ENCODE measurements at places on chromosomes 5 and 9.
A peak's percentile ranks its signal among the peaks of the same experiment; 100 is the strongest.

- no peak for DNase-seq
Observed at GRCh38 chr9:100669968-100670367, 92.1 kb downstream of the CAVIN4 start.

DNA sequence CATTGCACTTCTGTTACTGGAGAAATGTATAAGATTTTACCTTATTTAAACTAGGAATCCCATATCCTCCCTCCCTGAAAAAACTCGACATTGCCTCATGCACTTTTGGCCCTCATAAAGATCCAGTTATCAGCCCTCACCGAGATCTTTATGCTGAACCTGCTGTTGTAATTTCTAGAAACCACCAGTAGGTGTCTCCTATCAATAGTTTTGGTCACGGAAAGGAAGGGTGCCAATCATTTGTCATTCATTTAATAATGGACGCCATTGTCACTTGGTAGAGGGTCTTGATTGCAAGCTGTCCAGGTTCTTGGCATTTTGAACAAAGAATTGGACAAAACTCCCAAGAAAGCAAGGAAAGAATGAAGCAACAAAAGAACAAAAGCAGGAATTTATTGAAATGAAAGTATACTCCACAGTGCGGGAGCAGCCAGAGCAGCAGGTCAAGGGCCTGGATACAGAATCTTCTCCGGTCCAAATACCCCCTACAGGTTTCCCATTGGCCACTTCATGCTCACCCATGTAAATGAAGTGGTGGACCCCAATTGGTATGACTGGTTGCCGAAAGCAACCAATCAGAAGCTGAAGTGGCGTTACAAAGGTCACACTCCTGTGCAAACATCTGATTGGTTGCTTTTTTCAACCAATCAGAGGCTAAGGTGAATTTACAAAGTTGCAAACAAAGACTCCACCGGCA is 524.3 kb downstream of the PSAT1 start:
- no peak for DNase-seq

- no peak for DNase-seq
Observed at GRCh38 chr5:168951356-168951755, 349.6 kb downstream of the SLIT3 start.

- DNase-seq, result no peak
Observed at GRCh38 chr5:99129768-99130501, 201.1 kb upstream of the CHD1 start.

DNA sequence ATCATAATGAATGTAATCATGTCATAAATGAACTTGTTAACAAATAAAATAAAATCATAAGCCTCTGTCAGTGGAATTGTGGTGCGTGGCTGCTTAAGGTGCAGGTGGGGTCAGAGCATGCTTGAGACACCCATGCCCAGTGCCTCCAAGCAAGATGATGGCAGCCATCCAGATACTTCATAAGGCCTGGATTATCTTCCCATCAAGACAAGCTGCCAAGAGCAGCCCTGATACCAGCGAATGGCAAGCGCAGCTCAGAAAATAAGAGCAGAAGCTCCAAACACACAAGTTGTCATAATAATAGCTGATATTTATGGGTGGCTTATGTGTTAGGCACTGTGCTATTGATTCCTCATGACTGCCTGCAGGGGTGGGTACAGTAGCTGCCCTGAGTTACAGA is 21.8 kb upstream of the LMX1B start:
- DNase-seq, result no peak

GRCh38 chr9:73896061-73896460 is 601.1 kb upstream of the RORB start:
- DNase-seq, result no peak

- DNase-seq, result no peak
Observed at GRCh38 chr9:137486545-137487453, 27.7 kb upstream of the NSMF start.

GRCh38 chr9:134932171-134932570 is 14.5 kb upstream of the FCN1 start:
- DNase-seq, result no peak

DNA sequence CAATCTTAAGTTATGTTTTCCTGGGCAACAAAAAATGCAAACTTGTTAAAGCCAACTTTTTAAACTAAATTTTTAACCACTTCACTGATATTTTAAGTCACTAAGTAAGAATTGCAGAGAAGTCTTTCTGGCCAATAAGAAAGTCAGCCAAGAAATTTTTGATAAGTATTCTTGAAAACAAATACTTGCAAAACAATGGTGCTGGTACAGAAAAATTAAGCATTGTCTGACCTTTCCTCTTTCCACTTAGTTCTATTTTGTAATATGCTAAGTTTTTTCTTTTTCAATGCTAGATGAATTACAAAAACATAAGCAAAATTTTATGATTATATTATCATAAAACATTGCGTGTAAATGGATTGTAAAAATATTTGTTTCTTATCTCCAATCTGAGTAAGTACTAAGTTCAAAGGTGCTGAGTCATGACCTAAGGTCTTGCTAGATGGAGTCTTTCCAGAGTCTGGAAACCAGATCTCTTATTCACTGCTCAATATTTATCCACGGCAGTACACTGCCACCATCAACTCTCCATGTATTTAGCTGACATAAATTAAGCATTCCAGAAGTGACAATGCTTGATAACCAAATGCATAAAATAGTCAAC is 139.7 kb downstream of the MEF2C start:
- no peak for DNase-seq

- no peak for DNase-seq
Observed at GRCh38 chr9:93651521-93651950, 75.2 kb downstream of the PHF2 start.

- DNase-seq, result no peak
Observed at GRCh38 chr5:107203243-107203642, 467.5 kb downstream of the EFNA5 start.

- DNase-seq, result peak; percentile 74
Observed at GRCh38 chr5:16666883-16667398, 50.1 kb upstream of the RETREG1 start.

DNA sequence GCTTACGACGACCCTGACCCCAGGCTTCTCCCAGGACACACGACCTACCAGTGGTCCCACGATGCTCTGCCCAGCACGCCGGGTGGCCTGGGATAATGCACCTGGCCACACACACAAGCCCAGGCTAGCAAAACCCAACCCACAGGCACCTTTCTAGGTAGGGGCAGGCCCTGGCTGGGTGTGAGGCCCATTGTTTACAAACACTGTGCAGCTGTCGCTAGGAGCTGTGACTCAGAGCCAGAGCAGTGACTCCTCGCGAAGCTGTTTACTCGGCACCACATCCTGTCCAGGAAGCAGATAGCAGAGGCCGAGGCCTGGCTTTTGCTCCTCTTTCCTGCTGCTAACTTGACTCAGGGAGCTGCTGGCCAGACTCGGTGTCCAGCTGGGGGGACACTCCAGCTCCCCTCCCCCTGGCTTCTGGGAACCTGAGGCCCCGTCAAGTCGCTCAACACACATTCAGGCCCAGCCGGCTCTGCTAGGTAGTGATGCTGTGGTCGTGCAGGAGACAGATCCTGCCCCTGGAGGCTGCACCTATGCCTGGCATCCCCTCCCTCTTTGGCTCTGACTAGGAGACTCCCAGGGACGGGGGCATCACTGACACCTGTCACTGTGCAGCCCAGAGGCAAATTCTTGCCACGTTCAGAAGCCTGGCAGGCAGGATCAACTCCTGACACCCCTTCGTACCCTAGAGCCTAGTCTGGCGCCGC is 12.8 kb upstream of the RALGDS start:
- peak; percentile 74 for DNase-seq

DNA sequence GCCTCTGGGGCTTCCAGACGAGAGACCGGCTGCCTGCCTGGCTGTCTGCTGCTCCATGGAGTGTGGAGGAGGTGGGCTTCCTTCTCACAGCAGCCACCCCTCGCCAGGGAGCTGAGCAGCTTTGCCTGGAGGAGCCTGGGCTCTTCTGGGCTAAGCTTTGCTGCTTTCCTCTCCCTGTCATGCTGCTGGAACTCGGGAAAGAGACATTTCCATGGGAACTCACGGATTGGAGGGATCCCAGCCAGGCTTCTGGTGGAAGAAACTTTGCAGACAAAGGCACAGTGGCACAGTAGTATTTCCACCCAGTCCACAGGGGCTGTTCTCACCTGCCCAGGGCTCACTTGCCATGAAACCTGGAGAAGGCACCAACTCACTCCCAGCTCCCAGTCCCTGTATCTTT is 5.6 kb upstream of the NTNG2 start:
- no peak for DNase-seq

DNA sequence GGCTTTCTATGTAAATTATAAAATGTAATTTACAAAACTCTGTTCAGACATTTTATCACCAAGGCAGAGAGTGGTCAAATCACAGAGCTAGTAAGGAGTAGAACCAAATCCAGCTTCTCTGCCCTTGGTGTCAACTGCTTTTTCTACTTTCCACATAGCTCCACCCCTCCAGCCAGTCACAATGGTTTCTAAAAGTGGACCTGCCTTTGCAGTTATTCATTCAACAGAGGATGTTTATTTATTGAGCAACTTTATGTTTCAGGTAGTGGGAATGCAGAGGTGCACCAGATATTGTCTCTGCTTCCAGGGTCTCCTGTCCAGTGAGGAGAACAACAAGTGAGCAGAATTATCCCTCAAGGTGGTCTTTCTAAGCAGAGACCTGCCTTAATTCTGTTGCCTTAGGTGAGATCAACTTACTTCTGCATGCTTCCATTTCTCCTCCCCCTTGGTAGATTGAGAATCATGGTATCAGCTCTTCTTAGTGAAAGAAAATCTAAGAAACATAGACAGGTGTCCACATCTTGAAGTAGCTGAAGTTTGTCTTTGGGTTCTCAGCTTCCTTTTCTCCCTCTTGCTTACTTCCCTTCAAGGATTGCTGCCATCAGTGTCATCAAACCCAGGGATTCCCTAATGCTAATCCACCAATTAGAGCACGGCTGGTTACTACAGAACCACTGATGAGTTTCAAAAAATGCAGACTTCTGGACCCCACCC is 17.2 kb upstream of the PDCD1LG2 start:
- DNase-seq, result no peak

DNA sequence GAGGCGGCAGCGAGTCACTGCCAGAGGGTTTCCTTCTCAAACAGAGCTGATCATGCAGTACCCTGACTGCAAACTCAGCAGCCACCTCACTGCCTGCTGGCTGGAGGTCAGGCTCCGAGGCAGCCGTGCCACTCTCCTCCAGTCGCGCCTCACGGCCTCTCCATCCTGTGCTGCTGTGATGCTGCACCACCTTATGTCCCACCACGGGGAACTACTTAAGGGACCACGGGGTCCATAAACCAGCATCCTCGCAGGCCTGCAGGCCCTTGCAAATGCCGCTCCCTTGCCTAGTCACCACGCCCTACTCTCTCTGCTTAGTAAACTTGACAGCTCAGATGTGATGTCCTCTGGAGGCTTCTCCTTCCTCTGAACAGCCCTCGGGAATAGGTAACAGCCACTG is 99.2 kb downstream of the CRB2 start:
- DNase-seq, result no peak

GRCh38 chr9:19074836-19075235 is 25.6 kb downstream of the RRAGA start:
- no peak for DNase-seq

DNA sequence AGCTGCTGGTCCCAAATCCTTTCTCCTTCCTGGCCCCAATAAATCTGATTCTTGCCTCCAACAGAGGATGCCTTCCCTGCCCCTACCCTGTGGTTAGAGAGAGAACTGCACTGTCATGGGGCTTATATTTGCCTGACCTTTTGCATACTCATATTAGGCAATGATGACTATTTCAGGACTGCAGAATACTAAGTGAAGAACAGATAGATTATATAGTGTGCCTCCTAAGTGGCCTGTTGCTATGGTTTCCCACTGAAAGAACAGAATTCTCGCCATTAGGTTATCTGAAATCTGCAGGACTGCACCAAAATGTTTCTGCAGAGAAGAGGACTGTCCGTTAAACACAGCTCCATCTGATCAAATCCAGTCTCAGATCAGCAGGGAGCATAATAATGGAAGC is 87.3 kb upstream of the CCNG1 start:
- no peak for DNase-seq

- DNase-seq, result no peak
Observed at GRCh38 chr5:115932991-115933390, 29.3 kb upstream of the LVRN start.

DNA sequence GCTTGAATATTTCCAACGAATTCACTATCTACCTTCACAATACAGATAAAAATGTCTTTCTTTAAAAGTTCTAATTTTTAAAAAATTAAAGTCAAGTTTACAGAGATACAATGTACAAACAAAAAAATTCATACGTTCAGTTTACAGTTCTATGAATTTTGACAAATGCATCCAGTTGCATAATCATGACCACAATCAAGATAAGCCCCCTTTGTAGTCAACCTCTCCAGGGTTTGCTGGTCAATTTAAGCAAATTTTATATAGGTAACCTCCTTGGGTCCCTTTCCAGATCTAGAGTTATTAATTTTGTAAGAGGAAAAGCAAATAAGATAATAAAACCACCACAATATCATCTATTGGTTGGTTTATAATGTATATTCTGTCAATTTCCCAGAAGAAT is 76.3 kb downstream of the MRPS27 start:
- DNase-seq, result no peak

All from left lobe of liver (tissue), 2 donors.